T-helper 2 cell (primary cell): ENCODE measurements at places on chromosomes 2 and 18.

DNA sequence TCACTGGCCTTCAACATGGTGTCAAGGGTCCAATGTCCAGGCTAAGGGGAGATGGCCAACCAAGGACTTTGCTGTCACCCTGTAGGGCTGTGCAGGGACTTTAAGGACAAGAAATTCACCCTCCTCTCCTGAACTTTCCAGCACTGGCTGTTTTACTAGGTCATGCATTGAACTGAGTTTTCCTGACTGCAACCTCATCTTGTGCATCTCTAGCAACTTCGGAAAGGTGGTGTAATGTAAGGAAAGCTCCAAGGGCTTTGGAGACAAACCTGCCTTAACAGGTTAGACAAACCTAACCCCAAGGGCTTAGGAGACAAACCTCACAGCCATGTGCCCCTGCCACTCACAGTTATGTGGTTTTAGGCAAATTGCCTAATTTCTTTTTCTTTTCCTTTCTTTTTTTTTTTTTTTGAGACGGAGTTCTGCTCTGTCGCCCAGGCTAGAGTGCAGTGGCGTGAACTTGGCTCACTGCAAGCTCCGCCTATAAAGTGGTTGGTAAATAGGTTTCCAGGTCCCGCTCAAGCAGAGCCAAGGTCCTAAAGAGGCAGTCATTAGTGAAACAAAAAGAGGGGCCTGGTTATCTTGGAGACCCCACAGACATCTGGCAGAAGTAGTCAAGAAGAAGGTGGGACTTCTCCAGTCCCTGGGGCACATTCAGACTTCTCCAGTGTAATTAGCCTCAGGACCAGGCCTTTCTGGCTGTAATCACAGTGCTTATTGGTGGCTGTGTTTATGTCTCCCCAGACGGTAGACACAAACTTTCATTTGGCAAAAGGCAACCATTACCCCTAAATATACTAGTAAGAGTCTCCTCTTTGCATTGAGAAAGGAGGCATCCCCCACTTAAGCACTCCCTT is 37.6 kb upstream of the PMAIP1 start:
- DNase-seq = no peak

- DNase-seq = peak; percentile 30
These were observed 56.8 kb downstream of the SRD5A2 start for GRCh38 chr2:31523871-31524492.

DNA sequence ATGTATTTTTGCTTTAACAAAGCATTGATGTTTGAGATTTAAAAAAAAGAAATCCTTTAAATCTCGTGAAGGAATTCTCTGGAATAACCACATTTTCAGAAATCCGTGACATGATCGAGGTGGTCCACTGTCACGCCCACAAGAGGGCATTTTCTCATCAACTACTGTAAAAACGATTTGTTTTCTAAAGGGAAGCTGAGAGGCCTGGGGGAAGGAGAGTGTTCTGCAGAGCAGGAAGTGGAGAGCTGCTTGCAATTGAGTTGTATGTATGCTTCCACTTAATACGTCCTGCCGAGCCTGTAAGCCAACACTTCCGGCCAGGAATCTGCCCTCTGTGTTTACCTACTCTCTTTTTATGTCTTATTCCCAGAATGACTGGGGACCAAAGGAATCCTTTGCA is 19.4 kb downstream of the KLHL29 start:
- no peak for DNase-seq

DNA sequence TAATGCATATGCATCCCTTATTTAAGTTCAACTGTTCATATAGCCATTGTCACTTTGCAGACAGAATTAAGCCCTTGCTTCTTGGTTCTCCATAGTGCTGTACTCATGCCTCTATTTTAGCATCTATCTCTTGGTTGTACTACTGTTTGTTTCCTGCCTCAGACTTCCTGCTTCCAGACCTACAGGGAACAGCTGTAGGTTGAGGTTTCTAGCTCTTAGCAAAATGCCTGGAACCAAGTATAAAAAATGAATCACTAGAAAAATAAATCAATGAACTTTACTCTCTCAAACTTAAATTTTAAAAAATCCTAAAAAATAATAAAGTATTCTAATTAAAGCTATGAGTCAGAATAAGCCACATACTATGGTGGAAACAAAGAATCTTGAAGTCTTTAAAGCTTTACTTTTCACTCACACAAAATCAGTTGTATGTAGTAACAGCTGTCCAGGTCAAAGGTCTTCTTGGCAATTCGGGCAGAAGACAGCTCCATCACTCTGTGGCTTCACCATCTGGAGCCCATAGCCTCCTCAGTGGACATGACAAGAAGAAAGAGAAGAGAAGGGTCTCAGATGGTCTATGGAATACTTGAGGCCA is 1228.1 kb upstream of the GYPC start:
- no peak for DNase-seq

GRCh38 chr2:163175294-163175693 is 336.7 kb upstream of the KCNH7 start:
- DNase-seq = no peak

- no peak for DNase-seq
These were observed 72.9 kb downstream of the QPCT start for GRCh38 chr2:37417321-37417720.

DNA sequence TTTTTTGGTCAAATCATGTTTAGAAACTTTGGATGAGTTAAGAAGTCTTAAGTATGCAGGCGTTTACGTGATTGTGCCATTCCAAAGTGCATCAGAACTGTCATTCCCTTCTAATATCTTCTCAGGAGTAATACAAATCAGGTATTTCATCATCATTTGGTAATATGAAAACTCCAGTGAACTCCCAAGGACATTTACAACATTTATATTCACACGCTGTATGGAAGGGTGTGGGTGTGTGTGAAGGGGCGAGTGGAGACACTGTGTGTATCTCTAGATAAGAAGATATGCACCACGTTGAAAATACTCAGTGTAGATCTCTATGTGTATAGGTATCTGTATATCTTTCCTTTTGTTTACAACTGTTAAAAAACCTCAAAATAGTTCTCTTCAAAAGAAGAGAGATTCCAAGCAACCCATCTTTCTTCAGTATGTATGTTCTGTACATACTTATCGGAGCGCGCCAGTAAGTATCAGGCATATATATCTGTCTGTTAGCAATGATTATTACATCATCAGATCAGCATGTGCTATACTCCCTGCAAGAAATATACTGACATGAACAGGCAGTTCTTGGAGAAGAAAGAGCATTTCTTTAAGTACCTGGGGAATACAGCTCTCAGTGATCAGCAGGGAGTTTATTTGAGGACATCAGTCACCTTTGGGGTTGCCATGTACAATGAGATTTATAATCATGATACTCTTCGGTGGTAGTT is 29.3 kb downstream of the COX7A2L start:
- no peak for DNase-seq

DNA sequence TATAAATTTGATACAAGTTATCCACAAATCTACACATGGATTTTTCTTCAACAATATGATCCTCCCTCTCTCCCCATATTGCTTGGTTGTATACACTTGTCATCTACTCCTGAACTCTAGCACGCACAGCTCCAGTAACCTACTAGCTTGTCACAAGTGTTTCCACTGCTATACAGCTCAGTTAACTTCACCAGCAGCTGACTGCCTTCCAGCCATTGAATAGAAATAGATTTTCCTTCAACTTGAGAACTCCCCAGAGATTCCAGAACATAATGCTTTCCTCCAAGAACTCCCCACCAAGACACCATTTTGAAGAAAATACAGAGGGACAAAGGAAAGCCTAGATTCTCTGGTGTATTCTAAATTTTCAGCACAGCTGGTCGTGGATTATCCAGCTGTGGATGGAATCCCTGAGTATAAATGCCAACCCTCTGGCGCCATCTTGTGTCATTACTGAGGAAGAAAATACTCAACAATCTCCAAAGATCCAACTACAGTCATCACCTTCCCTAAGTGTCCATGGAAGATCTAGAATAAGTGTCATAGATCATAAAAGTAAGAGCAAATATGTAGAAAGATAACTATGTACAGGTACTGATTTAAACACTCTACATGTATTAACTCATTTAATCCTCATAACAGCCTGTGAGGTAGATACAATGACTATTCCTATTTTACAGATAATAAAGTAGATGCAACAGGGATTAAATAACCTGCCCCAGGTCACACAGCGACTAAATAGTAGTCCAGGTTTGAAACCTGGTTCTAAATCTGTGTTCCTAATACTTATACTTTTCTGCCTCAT is 156.7 kb downstream of the ARHGAP28 start:
- DNase-seq = no peak

DNA sequence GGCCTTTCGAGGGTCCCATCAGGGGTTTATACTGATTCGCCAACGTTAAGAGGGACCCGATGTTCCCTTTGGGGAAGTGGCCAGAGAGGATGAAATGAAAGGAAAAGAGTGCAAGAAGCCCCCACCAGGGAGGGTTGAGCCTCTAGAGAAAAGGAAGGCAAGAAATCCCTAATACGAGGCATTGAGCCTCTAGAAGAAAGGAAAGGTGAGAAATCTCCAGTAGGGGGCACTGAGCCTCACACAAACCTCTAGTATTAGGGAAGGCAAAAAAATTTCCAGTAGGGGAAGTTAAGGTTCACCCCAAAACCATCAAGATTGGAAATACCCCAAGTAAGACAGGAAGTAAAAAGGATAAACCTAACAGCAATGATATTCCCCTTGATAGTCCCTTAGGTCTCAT is 9.8 kb upstream of the SAP130 start:
- DNase-seq = no peak

GRCh38 chr2:62339413-62339812 is 143.5 kb downstream of the B3GNT2 start:
- DNase-seq = no peak

DNA sequence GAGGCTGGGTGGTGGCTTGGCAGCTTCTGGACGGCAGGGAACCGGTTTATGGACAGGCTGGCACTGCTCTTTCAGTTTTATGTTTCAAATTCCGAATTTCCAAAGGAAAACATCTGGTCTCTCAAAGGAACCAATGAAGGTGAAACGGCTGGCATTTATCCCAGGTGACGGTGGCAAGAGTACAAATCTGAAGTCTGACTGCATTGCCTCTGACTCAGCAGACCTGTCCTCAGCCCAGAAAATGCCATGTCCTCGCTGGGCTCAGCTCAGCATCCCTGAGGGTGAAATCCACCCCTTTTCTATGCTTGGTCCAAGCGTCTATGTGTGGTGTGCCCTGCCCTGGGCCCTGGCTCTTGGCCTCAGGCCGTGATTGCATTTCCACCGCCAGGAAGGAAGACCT is 38.1 kb downstream of the NAPG start:
- no peak for DNase-seq

DNA sequence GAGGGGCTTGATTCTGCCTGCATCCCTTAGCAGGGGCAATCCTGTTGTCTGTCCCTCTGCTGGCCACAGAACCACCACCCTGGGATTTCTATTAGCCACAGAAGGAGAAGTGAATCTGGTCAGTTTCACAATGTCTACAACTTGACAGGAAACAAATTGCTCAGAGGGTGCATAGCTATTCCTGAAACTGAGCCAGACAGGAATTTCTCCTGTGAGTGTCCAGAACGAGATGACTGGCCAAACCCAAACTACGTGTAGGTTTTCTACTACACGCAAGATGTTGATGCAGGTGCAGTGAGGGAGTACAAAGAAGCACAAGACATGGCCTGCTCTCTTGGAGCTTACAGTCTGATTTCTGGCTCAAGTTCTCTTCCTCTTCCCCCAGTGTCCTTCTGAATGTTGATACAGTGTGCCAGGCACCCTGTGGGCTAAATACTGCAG is 201.9 kb downstream of the CLIP4 start:
- no peak for DNase-seq

GRCh38 chr2:69753659-69754363 is 11.9 kb downstream of the ANXA4 start:
- DNase-seq = no peak

GRCh38 chr2:147133286-147133908 is 711.4 kb upstream of the ACVR2A start:
- no peak for DNase-seq

DNA sequence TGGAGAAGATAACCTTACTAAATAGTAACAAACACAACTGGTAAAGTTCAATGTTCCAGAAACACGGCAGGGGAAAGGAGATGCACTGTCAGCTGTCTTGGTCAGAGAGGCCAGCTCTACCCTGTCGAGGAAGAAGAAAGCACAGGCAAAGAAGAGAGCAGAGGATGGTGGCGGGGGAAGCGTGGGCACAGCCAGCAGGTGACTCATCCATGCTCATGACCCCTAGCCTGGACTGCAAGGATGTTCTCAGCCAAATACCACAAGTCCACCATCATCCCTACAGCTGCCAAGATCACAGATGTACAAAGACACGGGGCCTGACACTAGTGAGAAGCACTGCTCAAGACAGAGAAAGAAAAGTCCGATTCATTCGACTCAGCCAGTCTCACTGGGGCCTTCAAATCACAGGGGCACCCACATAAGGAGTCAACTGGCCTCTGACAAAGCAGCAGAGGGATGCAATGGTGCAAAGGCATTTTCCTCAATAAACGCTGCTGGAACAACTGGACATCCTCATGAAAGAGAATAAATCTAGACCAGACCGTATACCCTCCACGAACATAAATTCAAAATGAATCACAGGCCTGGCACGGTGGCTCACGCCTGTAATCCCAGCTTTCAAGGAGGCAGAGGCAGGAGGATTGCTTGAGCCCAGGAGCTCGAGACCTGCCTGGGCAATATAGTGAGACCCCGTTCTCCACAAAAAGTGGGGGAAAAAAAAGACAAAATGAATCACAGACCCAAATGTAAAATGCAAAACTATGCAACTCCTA is 5.6 kb downstream of the DTYMK start:
- no peak for DNase-seq

DNA sequence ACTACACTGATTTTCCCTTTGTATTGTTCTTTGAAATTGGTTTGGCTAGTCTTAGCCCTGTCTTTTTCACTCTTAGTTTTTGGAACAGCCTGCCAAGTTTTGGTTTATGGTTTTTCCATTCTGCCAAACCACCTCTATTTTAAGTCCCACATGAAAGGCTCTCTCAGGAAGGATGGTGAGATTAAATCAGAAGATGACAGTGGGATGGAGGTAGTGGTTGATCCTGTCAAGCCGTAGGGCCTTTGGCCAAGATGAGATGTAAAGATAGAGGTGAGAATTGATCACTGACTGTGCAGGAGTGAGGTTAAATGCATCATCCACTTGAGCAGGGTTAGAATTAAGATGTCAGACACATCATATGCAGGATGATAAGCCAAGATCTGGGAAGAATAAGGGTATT is 948.5 kb downstream of the SLC4A3 start:
- no peak for DNase-seq

DNA sequence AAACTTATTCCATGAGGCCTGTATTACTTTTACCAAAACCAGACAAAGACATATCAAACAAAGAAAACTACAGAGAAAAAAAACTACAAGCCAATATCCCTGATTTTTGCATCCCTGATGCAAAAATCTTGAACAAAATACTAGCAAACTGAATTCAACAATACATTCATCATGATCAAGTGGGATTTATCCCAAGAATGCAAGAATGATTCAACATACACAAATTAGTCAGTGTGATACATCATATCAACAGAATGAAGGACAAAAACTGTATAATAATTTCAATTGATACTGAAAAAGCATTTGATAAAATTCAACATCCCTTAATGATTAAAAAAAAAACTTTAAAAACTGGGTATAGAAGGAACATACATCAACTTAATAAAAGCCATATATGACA is 106.8 kb downstream of the SLC39A10 start:
- no peak for DNase-seq

- DNase-seq = no peak
These were observed 16.4 kb upstream of the STARD7 start for GRCh38 chr2:96225016-96225533.

- no peak for DNase-seq
These were observed 782.8 kb downstream of the BCL11A start for GRCh38 chr2:59770651-59771050.
